ENCODE measurements at places on chromosomes 6 and 20. TPM values are rescaled to one million over a fixed set of nuclear protein-coding genes. Genes with fewer than 3 reads are reported as not detected.

DNA sequence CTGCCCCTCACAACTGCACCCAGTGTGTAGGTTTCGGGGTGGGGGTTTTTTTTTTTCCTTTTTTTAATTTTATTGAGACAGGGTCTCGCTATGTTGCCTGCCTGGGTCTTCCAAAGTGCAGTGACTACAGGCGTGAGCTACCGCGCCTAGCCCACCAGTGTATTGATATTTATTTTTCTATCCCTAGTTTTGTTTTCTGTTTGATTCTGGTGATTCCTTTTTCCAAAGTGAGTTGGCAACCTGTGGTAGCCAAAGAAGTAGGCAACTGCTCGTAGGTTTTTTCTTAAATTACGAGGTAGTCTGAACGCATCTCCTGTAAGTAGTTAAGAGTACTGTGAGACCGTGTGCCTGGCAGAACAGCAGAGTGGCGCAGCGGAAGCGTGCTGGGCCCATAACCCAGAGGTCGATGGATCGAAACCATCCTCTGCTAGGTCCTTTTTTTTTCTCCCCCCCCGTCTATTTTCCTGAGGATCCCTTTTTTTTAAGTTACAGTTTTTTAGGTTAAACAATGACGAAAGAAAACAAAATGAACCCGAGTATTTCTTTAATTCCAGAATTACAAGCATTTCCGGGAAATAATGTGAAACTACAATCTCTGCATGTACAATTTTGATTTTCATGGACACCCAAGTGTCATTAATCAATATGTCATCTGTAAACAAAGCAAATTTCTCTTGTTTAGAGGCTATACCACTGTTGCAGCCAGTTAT, 78.7 kb upstream of the BTN3A2 start:
- DNase-seq: no peak

DNA sequence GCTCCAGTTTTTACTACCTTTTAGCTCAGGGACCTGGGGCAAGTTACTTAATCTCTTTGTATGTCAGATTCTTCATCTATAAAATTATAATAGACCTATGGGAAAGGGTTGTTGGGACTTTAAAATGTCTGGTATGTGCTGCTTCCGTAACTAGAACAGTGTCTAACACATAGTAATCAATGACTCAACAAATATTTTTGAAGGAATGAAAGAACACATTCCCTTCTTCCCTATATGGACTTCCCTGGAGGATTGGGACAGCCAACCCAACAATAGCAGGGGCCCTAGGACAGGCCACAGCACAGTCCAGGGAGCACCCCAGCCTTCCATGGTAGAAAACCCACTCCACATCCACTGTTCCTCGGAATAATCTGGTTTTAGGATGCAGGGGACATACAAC, 50.7 kb upstream of the TPD52L1 start:
- DNase-seq: peak; percentile 79

GRCh38 chr20:61477451-61477861, 225.4 kb downstream of the CDH4 start:
- DNase-seq: no peak

DNA sequence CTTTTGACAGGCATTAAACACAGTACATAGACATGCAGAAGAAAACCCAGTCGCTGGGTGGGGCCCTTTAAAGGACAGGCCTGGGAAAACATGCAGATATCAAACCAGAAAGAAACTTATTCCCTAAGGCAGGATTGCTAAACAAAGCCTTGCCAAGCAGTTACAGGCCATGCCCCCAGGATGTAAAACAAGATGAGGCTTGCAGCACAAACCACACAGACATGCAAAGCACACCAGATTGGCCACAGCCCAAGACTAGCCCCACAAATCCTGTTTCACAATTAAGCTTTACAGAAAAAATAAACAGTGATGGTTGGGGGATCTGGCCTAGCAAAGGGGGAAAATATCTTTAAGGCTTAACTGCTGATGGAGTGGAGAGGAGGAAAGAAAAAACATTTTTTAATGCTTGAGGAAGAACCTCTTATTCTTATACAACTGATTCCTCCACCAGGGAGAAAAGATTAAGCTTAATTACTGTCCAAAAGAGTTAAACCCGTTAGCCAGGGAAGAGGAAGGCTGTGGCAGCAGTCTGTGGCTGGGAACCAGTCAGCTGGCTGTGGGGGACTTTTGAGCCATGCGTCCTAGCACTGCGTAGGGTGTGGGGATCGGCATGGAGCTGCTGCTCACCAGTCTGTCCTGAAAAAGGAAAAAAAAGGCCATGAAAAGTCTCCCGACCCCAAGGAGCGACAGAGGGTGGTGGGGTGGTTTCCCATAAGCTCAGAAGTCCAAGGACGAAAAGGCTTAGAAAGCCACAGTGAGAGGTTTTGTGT, 28.4 kb downstream of the COL19A1 start:
- DNase-seq: no peak

- no peak for DNase-seq
These were observed 522.0 kb upstream of the GJE1 start for GRCh38 chr6:141610741-141611140.

- no peak for DNase-seq
These were observed 17.2 kb downstream of the ZBTB2 start for GRCh38 chr6:151374036-151374683.

- DNase-seq: no peak
These were observed 1.1 kb upstream of the PREX1 start for GRCh38 chr20:48828734-48829460.

IPCEF1 gene
- 0.63 TPM for total RNA-seq

IYD gene
- not detected for total RNA-seq

STX11 gene
- total RNA-seq: 0.22 TPM

NMBR gene
- total RNA-seq: not detected

PPP1R14C gene
- total RNA-seq: 26.3 TPM

CLPSL2 gene
- total RNA-seq: not detected

All from epithelial cell of proximal tubule (primary cell).